ENCODE measurements at places on chromosomes 7 and 10.

GRCh38 chr10:60705376-60705775, 72.9 kb upstream of the CDK1 start:
- DNase-seq = no peak

DNA sequence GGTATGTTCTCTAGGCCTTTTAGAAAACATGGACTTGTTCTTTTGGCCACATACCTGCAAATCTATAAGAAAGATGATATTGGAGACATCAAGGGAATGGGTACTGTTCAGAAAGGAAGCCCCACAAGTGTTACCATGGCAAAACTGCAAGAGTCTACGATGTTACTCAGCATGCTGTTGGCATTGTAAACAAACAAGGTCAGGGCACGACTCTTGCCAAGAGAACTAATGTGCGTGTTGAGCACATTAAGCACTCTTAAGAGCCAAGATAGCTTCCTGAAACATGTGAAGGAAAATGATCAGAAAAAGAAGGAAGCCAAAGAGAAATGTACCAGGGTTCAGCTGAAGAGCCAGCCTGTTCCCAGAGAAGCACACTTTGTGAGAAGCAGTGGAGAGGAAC, 37.1 kb downstream of the SDK1 start:
- DNase-seq = no peak

DNA sequence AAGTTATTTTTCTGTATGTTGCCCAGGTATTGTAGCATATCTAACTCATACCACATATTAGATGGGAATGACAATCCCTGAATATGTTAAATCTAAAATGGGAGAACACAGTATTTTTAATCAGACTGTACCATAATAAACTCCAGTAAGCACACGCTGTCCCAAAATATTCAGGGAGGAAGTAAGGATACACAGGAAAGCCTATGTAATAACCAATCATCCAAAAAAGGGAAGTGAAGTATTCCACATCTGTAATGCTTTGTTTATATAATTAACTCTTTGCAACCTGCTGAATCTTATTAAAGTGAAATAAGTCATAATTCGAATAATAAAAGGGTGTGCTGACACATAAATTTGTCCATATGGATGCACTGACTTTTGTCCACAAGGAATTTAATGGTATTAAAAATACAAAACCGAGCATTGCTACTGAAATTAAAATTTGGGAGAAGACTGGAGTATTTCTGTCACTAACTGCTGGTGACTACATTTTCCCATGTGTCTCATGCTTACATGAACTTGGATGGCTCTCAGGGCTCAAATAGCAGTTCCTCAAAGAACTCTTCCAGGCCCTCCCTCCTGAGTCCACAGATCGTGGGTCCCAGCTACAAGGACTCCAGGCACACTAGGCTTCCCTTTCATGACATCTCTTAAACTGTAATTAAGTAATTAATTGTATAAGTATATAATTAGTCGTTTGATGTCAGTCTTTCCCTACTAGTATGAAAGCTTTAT, 120.6 kb downstream of the NEBL start:
- no peak for DNase-seq

DNA sequence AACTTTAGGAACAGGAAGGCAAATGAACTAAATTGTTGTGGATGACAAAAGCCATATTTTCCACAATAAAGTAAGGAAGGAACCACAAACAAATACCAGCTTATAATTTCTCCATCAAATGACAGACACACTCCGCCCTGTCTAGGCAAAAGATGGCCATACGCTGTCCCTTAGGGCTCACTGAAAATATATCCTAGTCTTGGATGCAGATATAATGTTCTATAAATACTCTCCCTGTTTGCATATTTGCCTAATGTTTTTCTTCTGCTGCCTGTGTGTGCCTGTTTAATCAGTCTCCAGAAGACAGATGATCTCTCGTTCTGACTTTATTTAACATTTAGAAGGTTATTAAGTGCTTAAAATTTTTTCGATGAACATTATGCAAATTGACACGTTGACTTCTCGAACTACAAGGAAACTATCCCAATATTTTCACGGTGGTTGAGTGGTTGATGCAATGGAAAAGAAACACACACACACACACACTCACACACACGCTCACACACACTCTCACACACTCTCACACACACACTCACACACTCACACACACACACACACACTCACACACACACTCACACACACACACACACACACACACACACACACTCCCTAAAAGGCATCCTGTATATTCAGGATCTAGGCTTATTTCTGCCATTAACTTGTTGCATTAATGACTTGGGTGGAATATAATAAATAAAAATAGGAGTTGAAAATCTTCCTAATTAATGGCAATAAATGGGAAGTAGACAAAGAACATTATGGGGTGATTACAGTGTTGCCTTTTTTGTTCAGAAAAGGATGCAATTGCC, 297.1 kb downstream of the PRPF18 start:
- no peak for DNase-seq

GRCh38 chr10:493391-494148, 195.9 kb downstream of the DIP2C start:
- no peak for DNase-seq

- DNase-seq = no peak
Observed at GRCh38 chr10:26970667-26971066, 109.9 kb upstream of the ABI1 start.

- DNase-seq = no peak
Observed at GRCh38 chr7:75987805-75988567, 6.4 kb downstream of the TMEM120A start.

DNA sequence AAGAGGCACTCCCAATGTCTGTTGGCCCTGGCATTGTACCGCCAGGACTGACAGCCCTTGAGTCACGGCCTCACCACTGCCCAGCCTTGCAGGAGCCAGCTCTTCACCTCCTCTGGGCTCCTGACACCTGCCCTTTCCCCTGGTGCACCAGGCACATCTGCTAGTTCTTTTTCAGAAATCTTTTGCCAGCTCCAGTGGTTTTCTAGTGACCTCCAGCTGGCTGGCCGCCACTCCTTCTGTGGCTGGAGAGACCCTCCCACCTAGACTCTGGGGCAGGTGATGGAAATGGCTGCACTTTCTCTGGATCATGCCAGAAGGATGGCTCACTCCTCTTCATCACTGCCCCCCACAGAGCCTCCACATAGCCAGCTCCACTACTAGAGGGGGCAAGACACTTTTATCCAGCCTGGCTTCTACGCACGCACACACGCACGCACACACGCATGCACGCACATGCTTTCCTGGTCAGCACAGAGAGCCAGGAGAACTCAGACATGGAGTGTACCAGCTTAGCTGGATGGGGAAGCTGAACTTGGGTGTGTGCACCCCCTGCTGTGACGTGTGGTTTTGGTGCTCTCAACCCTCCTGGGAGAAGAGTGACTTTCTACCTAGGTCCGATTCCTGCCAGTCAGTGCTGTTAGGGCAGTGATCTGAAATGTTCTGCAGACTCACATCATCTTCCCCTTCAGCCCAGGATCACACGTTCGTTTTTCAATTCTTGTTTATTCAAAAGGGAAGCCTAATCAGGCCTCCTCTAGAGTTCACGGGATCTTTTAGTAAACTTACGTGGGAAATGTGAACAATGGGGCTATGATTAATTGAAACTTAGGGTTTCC, 222.0 kb downstream of the PRPF18 start:
- no peak for DNase-seq

DNA sequence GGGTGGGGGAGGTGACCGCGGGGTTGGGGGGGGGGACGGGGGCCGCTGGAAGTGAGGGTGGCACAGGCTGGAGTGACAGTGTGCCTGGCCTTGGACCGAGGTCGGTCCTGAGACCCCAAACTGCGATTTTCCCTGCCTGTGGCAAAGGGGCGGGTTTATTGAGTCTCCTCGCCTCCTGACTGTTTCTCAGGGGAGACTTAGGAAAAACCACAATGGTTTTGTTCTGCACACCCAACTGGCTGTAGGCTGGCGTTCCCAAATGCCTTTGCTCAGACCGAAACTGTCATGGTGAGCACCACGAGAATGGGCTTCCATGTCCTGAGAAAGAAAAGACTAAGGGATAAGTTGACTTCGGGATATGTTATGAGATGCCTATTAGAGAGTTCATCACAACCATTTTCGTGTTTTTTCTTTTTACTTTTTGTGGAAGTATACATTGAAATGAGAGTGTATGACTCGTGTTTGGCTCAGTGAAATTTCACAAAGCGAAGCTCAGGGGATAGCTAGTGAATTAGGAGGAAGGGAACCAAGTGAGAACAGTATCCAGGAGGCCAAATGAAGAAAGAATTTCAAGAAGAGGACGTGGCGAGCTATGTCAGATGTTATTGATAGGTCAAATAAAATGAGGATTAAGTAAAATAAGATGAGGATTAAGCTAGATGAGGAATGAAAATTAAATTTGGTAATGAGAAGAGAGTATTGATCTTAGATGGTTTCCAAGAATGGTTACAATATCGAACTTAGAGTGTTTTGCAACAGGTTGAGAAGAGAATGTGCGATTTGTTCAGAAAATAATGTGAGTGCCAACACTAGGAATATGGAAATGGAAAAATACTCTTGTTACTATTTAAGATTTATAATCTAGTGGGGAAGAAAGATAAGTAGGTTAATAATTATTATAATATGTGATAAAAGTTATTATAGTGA, 918 bp downstream of the NET1 start:
- no peak for DNase-seq

GRCh38 chr7:123004931-123005330, 9.4 kb upstream of the TAS2R16 start:
- DNase-seq = no peak

GRCh38 chr7:141295367-141295895, 221.6 kb downstream of the TMEM178B start:
- DNase-seq = no peak
